ENCODE measurements at places on chromosomes 2 and 18.

GRCh38 chr18:5626130-5626880 is 82.5 kb upstream of the EPB41L3 start:
- no peak for DNase-seq

DNA sequence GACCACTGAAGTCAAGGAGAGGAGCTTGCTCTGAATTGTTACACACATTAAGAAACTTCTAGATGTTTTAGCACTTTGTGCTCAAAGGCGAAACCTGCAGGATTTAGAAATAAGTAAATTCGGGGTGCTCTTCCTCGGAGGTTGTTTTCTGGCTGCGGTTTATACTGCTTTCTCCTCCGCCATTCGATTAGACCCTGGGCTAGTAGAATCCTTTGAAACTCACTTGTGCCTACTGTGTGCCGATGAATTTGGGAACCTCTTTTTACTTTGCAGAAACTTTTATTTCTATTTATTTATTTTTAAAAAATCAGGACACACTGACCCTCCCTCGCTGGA is 3.5 kb downstream of the MEIS1 start:
- DNase-seq, result no peak

DNA sequence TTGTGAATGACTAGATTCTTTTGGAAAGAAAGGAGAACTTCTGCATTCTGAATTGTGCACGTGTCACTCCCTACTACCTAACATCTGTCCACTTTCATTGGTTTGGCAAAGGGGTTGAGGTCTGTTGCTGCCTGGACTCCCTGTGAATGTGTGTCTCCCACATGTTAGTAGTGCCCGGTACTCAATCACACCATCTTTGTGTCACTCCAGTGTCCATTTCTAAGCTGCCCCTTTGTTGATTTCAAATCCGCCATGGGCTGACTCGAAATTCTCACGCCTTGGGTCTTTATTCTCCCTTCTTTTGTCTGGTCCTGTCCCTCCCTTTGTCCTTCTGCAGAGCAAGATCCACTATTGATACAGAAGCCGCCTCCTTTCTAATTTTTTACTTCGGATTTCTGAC is 7.5 kb downstream of the DPYSL5 start:
- no peak for DNase-seq

DNA sequence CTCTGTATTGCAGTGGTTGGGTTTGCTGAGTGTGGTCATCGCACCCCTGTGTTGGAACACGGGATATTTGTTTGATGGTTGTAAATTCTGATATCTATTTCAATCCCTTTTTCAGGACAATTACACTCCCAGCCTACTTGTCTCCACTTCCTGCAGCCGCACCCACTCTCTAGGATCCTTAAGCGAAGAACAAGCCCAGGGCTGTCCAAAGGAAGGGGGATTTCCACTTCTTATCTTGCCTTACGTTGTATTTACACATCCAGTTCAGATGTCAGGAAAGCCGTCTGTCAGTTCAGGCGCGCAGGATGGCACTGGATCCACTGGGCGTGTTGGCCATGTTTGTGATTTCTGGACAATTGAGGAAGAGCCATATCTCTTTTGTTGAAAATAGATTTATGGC is 834.5 kb upstream of the SALL3 start:
- DNase-seq, result no peak

- DNase-seq, result no peak
Observed at GRCh38 chr2:50727636-50728339, 304.1 kb downstream of the NRXN1 start.

DNA sequence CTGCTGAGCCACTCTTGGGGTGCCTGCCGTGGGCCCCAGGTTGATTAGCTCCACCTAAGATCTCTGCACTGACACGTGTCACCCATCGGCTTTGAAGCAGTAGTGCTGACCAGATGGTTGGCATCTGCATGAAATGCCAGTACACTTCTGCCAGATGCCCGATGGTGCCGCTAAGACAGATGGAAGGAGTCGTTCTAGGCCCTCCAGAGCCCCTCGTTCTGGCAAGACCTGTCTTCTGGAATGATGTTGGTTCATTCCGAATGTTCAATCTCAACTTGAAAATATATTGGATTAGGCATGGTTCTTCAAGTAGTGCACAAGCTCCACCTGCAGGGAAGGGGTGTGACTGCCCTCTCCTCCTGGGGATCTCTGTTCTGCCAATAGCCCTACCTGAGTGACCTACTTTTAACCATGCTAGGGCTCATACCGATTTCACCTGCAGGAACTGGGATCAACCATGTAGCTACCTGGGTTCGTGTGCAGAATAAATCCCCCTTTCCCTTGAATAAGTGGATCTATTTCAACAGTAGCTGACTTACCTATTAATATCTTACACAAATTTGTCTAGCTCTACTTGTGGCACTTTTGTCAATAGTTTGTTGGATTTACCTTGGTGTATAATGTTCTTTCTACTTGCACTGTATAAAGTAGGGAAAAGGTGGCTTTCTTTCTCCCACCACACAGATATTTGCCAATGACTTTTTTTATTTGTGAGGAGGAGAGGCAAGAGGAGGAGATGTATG is 342.6 kb downstream of the CTNNA2 start:
- no peak for DNase-seq

DNA sequence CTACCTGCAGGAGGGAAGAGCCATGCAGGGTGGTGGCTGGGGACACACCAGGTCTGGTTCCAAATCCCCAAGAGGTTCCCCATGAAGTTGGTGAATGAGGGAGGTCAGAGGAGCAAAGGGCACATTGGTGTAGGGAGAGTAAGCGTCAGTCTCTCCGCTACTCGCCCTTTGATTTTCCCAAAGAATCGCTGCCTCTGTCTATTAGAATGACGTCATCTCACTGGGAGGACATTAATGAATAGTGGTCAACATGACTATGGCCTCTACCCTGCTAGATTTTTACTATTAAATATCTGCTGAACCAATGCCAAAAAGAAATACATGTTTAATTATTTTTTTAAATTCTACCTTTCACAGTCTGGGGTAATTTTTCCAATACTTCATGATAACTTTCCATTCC is 109.6 kb upstream of the SNTG2 start:
- no peak for DNase-seq

DNA sequence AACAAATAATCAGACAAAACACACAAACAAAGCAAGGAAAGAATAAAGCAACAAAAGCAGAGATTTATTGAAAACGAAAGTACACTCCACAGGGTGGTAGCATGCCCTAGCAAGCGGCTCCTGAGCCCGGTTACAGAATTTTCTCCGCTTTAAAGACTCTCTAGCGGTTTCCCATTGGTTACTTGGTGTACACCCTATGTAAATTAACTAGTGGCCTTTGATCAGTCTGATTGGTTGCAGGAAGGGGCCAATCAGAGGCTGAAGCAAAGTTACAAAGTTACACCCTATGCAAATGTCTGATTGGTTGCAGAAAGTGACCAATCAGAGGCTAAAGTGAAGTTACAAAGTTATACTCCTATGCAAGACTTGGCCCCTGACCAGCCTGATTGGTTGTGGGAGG is 242.9 kb downstream of the LDLRAD4 start:
- DNase-seq, result peak; percentile 15

DNA sequence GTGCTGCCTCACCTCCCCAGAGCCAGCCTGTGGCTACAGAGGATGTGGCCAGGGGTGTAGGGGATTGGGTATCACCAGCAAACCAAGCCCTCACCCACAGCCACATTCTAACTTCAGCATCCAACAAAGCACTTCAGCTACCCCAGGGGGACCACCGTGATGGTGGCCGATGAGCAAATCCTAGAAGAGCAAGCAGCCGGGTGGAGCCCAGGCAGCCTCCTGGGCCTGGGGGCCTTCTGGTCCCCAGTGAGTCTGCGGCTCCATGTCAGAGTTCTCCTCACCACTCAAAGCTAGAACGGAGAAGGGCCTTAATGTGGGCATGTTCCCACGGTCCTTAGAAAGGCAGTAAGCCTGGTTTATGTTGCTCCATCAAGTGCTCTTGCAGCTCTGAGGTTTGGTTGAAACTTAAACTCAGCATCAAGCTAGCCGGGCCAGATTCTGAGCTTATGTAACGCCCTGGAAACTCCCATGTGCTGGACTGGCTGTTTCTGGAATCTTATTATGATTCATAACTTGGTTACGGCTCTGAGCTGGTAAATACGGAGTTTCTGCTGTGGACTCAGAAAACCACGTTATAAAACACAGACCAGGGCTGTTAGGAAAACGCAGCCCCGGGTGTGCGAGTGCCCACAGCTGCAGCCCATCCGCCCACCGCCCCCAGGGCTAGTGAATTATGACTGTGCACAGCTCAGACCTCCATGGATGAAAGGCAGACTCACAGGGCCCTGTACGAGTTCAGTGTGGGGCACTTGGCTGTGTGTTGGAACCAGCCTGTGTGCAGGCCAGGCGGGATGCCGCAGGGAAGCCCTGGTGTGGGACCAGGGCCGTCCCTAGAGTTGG is 99.8 kb downstream of the SEPTIN10 start:
- DNase-seq, result no peak

DNA sequence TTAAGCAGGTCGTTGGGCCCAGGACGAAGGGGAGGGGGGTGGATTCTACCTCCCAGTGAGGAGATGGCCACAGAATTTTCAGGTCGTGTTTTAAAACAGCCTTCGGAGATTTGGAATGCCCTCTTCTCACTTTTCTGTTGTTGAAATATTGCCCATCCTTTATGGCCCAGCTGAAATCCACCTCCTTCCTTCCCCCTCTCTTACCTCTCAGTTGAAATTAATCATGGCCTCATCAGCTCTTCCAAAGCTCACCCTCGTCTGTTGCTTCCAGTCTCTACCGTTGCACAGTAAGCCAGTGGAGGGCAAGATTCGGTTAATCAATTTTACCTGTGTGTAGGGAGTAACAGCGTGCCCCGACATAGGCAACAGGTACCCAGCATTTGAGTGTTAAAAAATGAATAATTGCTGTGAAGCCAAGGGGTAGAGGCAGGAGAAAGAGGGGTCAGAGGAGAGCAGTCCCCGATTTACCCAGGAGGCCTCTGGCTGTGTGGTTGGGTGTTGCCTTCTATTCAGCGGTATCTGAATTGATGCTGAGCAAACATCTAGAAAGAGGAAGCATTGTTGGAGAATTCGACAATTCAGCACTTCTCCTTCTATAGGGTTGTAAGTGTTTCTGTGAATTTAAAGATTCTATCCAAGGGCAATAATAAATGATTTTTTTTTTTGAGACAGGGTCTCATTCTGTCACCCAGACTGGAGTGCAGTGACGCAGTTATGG is 8.6 kb upstream of the PDIA6 start:
- DNase-seq, result peak; percentile 80

DNA sequence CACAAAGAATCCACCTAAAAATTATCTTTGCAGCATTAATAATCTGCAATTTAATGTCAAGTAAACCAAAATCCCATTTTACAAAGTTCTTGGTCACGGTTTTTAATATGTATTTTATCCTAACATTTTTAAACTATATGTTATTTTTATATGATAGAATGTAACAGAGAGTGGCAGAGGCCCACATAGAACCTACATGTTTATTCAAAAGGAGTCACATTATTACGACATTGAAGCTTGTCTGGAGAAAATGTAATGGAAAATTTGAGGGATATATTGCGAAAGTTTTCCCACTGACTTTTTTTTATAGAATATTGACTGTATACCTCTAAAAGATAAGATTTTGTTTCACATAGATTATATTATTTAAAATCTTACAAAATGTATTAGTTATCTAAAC is 89.7 kb upstream of the COL3A1 start:
- no peak for DNase-seq

DNA sequence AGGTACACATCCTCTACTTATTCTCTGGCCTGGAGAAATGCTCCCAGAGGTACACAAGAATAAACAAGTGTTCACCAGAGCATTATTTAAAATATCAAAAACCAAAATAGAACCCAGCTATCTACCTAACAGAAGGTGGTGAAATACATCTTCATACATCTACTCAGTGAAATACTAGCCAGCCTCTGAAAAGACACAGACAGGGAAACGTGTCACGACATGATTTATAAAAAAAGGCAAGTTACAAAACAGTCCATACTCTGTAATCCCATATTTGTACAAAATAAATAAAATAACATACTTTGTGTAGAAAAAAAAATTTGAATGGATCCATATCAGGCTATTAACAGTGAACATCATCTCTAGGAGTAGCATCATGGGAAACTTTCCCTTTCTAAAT is 38.2 kb downstream of the KANSL3 start:
- DNase-seq, result no peak

GRCh38 chr2:204544961-204545860 is at the start of gene PARD3B:
Gene PARD3B, plus strand, starts transcription at chr2:204545475. Its CDS starts 525 bp downstream, at chr2:204546000.
- DNase-seq, result peak; percentile 63

GRCh38 chr18:76514573-76514972 is 19.5 kb upstream of the ZNF516 start:
- DNase-seq, result no peak

All from RPMI8226 (cell line).